Renal cortical epithelial cell (primary cell): ENCODE measurements at places on chromosomes 7 and 10.

GRCh38 chr10:95315509-95315908 is 24.7 kb upstream of the PDLIM1 start:
- DNase-seq, result no peak

GRCh38 chr10:74854610-74855009 is 28.2 kb downstream of the KAT6B start:
- DNase-seq, result no peak

GRCh38 chr10:75408509-75408875 is 6.9 kb upstream of the ZNF503 start:
- DNase-seq, result no peak

GRCh38 chr10:31135171-31135570 is 103.5 kb upstream of the ZNF438 start:
- no peak for DNase-seq

DNA sequence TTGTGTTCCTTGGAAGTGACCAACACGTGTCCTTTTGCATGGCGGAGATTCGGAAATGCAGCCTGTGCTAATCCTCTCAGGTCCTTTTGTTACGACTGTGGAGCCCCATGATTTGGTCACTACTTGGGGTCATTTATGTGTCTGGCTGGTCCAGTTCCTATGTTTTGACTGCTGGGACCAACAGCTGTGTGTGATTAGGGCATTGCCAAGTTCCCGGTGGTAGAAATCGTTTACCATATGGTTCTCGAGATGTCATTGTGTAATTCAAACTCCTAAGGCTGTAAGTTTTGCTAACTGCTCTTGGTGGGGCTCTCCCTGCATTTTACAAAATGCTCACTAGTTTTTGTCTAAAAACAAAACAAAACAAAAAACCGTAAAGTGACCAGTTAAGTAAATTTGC is 62.0 kb downstream of the CCNY start:
- DNase-seq, result no peak

GRCh38 chr7:70344726-70345125 is 746.5 kb downstream of the AUTS2 start:
- no peak for DNase-seq

DNA sequence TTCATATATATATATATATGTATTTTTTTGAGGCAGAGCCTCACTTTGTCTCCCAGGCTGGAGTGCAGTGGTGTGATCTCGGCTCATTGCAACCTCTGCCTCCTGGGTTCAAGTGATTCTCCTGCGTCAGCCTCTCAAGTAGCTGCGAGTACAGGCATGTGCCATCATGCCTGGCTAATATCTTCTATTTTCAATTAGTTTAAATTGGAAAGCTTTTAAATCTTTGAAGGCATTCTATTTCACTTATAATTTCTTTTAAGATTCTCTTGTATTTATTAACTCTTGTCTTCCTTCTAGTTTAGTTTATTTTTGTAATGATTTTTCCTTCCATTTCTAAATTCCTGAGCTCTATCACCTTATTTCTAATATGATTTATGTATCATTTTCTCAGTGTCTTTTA is 71.2 kb downstream of the TPST1 start:
- no peak for DNase-seq

DNA sequence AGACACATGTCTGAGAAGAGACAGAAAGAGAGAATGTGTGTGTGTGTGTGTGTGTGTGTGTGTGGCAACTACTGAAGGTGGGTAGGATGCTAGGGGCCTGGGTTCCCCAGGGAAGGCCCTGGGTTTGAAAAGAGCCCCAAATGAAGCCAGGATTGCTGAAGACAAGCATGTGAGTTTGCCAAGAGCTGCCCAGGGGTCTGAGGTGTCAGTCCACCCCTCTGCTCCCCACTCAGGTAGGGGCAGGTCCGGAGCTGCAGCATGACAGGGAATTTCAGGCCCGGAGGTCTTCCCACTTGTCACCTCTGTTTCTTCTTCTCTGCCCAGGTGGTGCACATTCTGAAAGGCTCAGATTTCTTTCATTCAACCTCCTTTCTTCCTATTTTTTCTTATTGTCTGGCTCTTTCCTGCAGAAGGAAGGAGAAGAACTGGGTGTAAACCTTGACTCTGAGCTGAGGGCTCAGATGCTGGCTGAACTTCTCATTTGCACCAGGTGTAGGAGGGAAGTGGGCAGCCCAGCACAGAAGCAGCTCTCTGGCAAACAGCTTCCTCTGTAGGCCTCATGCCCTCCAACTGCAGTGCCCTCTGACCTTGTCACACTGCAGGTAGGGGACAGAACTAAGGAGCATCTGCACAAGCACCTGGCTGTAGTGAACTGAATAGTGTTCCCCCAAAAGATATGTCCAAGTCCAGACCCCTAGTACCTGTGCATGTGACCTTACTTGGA is 79.6 kb upstream of the LRRC4 start:
- DNase-seq, result no peak

GRCh38 chr10:80530251-80530650 is 7.5 kb upstream of the SH2D4B start:
- DNase-seq, result peak; percentile 48

DNA sequence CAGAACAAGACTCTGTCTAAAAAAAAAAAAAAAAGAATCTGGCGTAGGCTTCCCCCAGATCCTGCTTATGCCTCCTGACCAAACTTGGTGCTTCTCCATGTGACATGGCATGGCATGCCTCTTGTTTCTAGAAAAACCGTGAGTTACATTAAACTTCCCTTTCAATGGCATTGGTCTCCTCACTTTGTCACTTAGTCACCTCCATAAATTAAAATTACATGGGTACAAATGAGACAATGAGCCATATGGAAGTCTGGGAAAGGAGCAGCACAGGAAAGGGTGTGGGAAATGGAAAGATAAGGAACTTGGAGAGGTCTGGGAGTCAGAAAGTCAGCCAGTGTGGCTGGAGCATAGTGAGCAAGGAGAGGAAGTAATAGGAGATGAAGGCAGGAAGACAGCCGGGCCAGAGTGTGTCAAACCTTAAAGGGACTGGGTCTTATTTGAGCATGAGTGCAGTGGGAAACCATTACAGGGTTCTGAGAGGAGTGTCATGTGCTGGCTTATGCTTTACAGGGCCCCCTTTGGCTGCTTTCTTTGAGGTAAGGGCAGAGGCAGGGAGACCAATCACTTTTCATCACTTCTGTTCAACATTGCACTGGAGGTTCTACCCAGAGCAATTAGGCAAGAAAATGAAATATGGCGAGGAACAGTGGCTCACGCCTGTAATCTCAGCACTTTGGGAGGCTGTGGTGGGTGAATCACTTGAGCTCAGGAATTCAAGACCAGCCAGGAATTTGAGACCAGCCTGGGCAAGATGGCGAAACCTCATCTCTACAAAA is 21.3 kb upstream of the ZMIZ2 start:
- peak; percentile 82 for DNase-seq

GRCh38 chr10:132884041-132884440 is 58.3 kb downstream of the CFAP46 start:
- no peak for DNase-seq

DNA sequence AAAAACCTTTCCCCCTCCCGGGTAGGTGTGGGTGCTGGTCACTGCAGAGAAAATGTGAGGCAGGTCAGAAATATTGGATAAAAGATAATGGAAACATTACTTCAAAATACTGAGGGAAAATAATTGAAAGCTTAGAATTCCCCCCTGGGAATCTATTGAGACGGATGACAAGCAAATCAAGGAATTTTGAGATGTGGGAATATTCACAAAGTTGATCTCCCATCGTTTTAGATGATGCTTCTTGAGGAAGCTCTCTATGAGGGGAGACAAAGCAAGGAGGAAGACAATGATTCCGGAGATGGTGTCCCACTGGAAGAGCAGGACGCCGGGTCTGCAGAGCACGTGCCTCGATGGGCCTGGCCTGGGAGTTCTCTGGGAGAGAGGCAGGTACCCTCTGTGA is 211.0 kb downstream of the WDR37 start:
- DNase-seq, result no peak

- no peak for DNase-seq
These were observed 326.6 kb upstream of the KLF6 start for GRCh38 chr10:4111643-4112042.

- no peak for DNase-seq
These were observed 440.1 kb downstream of the KCNMA1 start for GRCh38 chr10:77197544-77197943.

- DNase-seq, result no peak
These were observed 37.7 kb upstream of the IKZF1 start for GRCh38 chr7:50266635-50267386.

DNA sequence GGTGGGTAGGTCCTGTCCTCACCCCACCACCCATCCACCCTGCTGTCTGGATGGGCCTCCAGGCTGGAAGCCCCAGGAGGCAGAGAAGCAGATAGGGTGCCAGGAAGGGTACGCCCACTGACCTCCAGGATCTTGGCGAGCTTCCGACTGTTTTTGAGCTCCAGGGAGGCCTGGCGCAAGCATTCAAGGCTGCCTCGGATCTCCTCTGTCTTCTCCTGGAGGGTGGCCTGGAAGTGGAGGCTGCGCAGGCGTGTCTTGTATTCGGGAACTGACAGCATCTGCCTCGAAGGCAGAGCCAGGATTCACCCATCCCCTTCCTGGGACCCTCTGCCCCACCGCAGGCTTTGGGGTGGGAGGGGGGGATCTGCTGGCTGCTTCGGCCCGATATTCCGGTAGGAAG is 48.4 kb downstream of the GRID2IP start:
- DNase-seq, result no peak

DNA sequence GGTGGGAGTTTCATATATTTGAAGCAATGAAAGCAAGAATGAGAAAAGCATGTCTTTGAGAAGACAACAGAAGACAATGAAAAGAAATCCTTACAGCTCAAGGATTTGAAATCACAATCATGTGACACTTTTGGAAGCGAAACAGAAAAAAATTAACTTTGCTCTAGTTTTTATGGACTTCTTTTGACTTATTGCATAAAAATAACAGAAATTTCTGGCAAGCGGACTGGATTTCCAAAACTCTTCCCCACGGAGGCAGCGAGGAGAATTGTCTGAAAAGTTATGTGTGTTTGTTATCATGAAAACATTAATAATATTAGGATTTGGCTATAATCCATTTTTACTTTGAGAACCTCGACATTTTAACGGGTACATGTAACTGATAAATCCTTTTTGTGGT is 223.3 kb downstream of the LRMDA start:
- DNase-seq, result no peak

DNA sequence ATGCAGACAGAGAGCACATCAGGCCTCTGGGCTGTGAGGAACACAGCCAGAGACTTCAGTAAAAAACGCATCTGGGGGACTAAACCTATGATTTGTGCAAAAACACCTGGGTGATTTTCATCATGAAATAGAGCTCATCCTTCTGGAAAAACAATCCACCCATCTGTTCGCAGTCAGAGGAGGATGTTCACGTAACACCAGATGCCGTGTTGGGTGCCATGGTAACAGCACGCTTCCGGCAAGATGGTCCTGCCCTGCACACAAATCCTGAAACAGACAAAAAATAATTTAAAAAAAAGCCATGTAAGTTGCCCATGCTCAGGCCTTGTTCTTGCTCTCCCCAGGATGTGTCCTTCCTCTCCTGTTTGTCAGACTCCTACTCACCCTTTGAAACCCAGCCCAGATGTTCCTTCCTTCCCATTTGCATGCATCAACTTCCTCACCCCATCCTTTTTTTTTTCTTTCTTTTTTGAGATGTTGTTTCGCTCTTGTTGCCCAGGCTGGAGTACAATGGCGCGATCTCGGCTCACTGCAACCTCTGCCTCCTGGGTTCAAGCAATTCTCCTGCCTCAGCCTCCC is 28.3 kb upstream of the GNA12 start:
- no peak for DNase-seq

DNA sequence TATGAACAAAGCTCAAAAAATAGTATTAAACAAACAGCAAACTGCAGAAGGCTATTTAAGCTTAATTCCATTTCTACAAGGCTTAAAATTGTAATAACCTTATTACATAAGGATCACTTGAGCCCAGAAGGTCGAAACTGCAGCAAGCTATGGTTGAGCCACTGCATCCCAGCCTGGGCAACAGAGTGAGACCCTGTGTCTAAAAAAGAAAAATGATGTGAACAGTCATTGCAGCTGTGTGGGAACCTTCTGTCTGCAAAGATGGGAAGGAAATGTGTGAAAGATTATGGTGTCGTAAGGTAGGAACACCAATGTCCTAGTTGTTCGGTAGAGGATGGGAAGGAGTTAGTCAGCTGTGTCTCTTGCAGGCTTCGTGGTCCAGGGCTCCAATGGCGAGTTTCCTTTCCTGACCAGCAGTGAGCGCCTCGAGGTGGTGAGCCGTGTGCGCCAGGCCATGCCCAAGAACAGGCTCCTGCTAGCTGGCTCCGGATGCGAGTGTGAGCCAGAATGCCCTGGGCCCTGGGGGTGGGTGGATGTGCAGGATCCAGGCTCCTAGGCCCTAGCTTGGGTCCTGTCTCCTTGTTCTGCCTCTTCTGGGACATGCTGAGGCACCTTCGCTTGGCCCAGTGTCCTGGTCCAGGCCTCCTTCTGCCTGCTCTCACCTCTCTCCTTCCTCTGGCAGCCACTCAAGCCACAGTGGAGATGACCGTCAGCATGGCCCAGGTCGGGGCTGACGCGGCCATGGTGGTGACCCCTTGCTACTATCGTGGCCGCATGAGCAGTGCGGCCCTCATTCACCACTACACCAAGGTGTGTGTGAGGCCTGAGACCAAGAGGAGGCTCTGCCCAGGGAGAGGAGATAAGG is 9.1 kb downstream of the C10orf62 start:
- peak; percentile 38 for DNase-seq

- DNase-seq, result no peak
These were observed 61.7 kb upstream of the LYZL1 start for GRCh38 chr10:29227201-29227600.

- DNase-seq, result no peak
These were observed 15.5 kb downstream of the UBN2 start for GRCh38 chr7:139246494-139246893.

DNA sequence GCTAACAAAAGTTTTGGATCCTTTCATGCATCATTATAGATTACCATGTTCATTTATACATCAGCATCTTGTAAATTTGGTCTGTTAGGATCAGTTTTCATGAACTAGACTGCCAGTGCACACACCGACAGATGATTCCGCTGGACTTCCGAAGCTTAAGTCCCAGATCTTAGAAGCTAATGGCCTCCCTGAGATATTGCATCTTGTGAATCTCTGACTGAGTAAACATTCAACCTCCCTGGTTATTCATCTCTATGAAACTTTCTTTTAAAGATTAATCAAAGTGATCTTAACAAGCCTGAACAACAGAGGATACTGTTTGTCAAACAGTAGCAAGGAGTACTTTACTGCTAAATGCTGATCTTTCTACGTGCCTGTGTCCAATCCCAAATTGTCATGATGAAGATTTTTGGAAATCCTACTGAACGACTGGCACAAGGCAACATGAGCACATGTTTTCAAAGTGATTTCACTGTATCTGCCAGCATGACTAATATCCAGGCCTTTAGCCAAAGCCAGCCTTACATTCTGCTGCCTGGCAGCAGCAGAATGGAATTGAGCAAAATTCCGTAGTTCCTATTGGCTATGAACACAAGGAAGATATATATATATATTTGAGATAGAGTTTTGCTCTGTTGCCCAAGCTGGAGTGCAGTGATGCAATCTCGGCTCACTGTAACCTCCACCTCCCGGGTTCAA is 91.3 kb upstream of the ANK3 start:
- peak; percentile 93 for DNase-seq
